ENCODE measurements at places on chromosomes 7 and 10.

- DNase-seq = no peak
These were observed 590.9 kb upstream of the ANKRD30A start for GRCh38 chr10:36534471-36535002.

- DNase-seq = no peak
These were observed 563.2 kb downstream of the DNAJB6 start for GRCh38 chr7:157900011-157900410.

DNA sequence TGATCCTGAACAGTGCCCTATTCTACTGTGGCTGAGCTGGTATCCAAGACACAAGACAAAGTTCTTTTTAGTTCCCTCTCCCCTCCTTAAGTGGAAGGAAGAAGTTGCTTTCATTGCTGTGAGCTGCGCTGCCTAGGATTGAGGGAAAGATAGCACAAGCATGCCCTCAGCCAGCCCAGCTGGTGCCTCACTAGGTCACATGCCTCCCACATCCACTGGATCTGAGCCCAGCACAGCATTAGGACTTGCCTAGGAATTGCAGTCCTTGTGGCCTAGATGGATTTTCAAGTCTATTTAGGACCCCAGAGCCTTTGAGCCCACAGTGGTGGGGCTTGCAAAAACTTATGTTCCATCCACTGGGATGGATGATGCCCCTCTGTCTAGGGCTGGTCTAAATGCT is 214.2 kb downstream of the ZNF248 start:
- no peak for DNase-seq

DNA sequence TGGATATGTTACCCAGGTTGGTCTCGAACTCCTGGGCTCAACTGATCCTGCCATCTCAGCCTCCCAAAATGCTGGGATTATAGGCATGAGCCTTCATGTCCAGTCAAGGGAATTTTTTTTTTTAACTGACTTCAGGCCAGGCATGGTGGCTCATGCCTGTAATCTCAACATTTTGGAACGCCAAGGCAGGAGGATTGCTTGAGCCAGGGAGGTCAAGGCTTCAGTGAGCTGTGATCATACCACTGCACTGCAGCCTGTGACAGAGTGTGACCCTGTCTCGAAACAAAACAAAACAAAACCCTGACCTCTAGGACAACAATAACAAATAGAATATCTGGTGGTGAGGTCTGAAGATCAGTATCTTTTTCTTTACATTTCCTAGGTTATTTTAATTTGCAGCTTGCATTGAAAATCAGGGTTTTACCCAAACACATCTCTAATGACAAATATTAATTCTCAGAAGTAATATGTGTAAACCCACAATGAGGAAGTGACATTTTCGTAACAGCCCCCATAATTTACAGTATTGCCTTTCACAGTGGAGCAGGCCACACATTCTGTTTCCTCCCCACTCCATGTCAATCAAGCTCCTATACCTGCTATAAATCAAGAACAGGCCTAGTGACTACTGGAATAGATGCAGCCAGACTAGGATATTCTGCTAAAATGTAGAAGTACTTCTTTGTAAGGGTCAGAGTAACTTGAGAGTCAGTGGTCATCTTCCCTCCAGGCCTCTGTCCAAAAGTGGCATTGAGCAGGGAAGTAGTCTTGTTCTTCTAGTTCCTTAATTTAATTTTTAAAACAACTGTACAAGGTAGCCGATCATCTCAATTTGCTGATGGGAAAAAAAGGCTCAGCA is 43.3 kb upstream of the ECHDC3 start:
- no peak for DNase-seq

- DNase-seq = no peak
These were observed 51.3 kb downstream of the TWIST1 start for GRCh38 chr7:19066170-19066569.

DNA sequence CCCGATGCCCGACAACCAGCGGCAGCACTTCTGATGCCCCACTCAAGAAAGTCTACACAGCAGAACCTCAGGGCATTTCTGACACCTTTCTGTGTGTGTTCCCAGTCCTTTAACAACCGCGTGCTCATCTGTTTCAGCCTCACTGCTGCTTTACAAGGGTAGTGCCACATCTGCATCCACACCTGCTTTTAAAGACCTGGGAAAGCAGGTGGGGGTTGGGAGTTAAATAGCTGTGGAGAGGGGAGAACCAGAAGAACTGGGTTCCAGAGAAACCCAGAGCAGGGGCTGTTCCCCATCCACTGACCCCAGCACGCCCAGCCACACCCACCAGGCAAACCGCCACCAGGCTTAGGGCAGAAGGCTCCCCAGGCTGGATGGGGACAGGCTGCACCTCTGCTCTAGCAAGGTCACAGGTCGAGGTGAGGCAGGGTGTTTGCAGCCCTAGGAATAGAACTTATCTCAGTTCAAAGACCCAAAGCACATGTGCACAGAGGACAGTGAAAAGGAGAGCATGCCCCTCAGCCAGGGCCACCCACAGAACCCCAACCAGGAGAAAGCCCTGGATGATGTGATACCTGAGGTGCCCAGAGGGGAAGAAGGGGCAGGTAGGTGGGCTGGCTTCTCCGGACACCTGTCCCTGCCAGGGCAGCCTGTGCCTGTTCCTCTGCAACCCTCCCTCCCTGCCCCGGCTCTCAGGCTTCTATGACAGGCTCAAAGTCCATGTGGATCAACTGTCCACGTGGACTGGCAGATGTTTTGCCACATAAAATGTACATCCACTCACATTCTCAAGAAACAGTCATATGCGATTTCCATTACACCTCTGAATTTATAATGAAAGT is 51.3 kb downstream of the COBL start:
- DNase-seq = no peak

- no peak for DNase-seq
These were observed 39.1 kb downstream of the VOPP1 start for GRCh38 chr7:55533050-55533728.

GRCh38 chr7:1229956-1230355 is 2.7 kb upstream of the UNCX start:
- no peak for DNase-seq

DNA sequence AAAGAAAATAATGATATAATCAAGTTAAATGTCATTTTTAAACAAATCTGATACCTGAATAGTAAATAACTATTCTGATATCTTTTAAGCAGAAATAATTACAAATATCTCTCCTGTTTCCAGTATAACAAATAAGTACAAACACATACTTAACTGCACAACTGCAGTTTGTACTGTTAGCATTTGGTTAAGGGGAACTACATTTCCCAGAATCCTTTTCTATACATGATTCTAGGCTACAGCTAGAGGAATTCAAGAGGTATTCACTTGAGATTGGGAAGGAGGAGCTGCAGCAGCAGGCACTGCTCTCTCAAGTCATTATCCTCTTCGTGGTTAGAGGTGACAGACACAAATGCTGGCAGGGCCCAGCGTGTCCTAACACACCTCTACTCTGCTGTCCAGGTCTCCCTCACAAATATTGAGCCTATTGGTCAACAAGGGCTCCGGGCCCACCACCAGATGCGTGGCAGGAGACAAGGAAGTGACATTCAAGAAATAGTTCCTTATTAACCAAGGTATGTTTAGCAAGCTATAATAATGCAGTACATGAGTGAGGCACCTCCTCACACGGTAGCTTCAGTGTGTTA is 255.1 kb upstream of the MKLN1 start:
- peak; percentile 62 for DNase-seq

GRCh38 chr7:102186306-102186705 is 100.4 kb upstream of the SH2B2 start:
- DNase-seq = no peak

GRCh38 chr7:154848464-154848863 is 154.5 kb downstream of the PAXIP1 start:
- DNase-seq = no peak

- peak; percentile 57 for DNase-seq
These were observed 82.2 kb downstream of the CFAP58 start for GRCh38 chr10:104435822-104436221.

DNA sequence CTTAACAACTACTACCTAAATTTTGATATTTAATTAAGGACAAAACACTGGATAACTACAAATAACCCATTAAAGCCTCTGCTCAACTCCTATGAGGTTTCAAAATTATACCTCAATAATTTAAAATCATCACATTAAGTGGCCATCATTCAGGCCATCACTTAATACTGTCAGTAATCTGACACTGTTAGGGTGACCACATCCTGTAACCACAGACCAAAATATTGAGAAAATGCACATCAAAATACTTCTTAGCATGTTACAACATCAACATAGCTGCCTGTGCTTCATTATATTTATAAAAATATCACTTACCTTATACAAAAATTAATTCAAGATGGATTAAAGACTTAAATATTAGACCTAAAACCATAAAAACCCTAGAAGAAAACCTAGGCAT is 23.3 kb downstream of the SEM1 start:
- no peak for DNase-seq

DNA sequence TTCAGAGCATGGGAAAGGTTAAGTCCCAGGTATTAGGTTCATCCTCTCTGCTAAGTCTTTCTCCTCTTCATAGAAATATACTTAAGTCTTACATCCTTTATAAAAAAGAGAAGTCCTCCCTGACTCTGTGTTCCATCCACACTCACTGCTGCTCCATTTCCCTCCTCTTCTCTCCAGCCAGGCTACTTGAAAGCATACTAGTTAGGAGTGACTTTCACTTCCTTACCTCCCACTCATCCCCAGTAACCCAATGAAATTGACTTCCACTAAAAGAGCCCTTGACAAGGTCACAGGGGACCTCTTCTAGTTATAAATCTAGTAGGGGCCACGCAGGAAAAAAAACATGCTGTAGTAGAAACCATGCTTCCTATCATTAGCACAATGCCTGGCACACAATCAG is 133.1 kb upstream of the AGK start:
- no peak for DNase-seq

DNA sequence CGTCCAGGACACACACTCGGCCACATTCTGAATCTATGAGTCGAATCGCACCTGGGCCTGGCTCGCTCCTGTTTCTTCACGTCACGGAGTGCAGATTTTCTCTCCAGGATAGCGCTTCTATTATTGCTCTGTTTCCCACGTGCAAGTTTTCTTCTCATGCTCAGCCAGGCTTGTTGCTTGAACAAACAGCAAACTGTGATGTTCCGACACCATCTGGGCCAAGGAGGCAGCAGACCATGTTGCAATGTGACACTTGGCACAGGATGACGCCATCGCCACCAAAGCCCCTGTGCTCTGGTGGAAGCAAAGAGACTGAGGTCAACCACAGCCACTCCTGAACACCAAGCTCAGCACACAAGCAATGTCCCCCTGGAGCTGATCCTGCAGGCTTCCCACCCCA is 507.1 kb upstream of the ADARB2 start:
- DNase-seq = no peak

- no peak for DNase-seq
These were observed 13.6 kb downstream of the ZNF138 start for GRCh38 chr7:64807731-64808365.

DNA sequence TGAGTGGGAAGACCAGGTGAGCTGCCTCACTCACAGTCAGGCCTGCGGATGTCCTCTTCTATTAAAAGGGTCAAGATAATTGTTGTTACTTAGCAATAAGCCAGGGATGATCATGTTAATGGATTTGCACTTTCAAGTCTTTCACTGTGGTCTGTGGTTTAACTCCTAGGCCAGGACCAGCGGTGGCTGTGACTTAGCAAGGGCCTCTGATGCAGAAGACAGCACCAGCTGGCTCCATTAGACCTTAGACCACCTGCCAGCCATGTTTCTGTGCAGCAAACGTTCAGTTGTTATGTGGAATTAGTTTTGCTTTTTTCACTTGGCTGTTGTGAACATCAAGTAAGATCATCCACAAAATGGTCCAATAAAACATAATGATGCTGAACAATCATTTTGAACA is 537.3 kb downstream of the TNS3 start:
- DNase-seq = no peak

- no peak for DNase-seq
These were observed 27.1 kb downstream of the CDHR3 start for GRCh38 chr7:105990141-105990540.

GRCh38 chr7:84735011-84735410 is 451.8 kb downstream of the SEMA3D start:
- no peak for DNase-seq

Measured in D341Med (cell line).